ENCODE measurements at places on chromosomes 4 and X.

DNA sequence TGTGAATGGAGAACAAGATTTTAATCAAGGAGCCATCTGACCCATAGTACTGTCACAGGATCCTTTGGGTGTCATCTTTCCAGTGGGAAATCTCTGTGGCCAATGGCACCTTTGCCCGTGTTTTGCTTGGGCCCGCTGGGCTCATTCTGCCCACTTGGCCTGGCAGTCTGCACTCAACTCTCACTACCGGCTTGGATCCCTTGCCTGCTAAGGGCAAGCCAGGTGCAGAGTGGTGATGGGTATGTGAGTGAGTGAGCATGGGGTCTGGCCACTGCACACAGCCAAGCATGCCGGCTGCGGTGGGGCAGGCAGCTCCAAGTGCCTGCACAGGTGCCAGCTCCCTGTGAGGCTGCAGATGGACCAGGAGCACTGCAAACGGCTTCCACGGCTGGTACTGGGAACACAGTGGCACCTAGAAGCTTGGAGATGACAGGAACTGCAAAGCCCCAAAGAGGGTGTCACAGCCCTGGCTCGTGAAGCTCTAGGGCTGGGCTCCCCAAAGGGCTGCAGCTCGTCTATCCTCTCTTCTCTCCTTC, 454.5 kb downstream of the TMA16 start:
- DNase-seq: no peak

GRCh38 chrX:6120329-6120728, 108.3 kb downstream of the NLGN4X start:
- DNase-seq: no peak

DNA sequence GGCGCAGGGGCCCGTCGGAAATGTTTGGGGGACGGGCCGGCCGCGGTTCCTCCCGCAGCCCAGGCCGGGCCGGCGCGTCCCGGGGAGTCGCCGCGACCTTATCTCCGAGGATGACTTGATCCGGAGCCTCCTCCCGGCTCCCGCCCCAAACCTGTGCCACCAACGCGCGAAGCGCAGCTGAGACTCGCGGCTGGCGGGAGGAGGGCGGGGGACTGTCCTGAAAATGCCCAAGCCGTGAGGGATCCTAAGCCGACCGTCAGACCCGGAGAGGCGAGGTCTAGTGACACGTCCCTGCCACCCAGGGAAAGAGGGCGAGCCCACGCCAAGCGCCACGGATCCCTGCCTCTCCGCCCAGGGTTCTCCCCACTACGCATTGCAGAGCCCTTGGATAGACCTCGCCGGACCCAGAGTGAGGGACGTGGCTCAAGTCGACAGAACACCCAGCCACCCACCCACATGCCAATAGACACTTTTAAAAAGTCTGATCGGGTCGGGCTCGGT, 26.9 kb downstream of the UTP14A start:
- no peak for DNase-seq

- no peak for DNase-seq
Observed at GRCh38 chr4:79652232-79652631, 244.2 kb upstream of the GK2 start.

DNA sequence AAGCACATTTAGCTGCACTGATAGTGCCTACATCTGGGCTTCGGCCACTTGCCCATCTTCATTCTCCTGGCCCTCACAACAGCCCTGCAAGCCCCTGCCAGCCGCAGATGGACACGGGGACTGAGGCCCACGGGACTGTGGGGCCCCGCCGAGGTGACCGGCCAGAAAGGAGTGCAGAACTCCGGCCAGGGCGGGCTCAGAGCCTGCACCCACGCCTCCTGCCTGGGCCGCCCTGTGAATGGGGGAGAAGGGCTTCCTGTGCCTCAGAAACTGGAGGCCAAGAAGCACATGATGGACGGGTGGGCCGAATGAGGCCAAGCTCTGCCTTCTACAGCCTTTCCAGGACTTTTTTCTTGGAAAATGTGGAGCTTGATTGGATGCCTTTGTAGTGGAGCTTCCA, 35.7 kb upstream of the HGFAC start:
- no peak for DNase-seq

DNA sequence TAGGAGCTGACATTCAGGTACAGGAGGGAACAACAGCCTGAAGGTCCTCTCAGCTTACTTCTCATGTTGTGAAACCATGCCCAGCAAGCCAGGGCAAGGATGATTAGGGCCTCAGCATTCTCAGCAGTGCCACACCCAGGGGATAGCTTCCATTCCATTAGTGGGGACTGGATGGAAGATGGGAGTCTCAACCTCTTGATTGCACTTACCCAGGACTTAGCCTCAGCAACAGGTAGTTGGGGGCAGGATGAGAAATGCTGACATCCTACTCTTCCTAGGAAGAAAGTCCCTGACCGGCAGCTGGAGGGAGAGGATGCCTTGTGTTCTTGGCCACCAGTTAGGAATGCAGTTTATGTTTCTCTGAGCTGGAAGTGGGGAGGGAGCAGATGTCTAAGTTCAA, 8.8 kb upstream of the BEX3 start:
- no peak for DNase-seq

DNA sequence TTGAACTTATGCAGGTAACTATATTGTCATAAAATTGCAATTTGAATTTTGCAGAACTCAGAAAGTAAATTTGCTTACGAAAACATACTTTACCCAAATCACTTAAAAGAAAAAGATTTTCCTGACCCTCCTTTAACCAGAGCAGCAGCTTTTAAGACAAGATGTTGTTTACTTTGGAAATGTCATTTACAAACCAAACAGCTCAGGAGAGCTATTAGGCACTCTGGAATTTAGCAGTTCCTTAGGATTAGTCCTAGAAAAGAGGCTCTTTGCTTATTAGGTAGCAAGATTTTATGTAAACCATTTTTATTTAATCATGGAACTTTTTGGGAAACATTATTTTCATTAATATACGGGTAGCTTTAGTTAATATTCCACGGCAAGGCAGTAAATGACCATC, 765.7 kb upstream of the POU3F4 start:
- DNase-seq: no peak

DNA sequence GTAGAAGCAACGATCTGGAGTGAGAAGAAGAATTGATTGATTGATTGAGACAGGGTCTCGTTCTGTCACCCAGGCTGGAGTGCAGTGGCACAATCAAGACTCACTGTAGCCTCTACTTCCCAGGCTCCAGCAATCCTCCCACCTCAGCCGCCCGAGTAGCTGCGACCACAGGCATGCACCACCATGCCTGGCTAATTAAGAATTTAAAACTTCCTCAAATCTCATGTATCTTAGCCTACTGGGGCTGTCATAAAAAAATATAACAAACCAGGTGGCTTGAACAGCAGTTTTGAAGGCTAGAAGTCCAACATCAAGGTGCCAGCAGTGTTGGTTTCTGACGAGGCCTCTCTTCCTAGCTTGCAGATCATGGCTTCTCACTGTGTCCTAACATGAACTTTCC, 18.3 kb upstream of the TBC1D9 start:
- DNase-seq: no peak

- no peak for DNase-seq
Observed at GRCh38 chr4:64200001-64200555, 209.2 kb downstream of the TECRL start.

- DNase-seq: no peak
Observed at GRCh38 chrX:21738950-21739287, 19.0 kb downstream of the SMPX start.

DNA sequence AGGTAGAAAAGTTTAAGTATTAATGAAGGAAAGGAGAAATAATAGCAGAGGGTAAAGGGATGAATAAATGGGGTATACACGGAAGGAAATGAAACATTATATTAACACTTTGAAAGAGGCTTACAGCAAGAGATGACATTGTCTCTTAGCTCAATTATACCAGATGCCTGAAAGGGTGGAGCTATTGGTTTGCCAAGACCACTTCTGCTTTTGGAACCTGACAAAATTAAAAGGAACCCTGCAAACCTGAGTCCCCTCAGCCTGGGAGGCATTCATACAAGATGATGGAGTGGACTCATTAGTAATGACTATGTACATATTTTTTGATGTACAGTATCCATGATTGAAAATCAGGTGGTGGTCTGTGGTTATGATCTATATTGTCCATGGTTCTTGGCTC, 45.1 kb upstream of the HPF1 start:
- no peak for DNase-seq

DNA sequence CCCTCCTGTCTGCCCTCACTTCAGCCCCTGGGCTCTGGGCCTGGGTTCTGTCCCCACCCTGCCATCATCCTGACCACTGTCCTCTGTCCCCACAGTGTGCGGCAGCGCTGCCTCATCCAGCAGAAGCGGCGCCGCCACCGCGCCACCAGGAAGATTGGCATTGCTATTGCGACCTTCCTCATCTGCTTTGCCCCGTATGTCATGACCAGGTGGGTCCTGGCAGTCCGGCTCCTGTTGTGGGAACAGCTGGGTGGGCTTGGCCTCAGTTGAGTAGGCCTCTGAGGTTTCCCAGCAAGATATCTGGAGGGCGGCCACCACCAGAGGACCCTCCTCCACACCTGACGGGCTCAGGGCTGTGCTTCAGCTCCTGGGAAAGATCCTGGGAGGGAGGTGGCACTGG, 2.2 kb downstream of the GPR78 start:
- no peak for DNase-seq

- DNase-seq: no peak
Observed at GRCh38 chrX:49198540-49199314, 1.3 kb downstream of the SYP start.
